ENCODE measurements at places on chromosomes 6 and 20.

GRCh38 chr6:6191476-6191875 lies 129.0 kb downstream of the F13A1 start:
- DNase-seq = no peak

DNA sequence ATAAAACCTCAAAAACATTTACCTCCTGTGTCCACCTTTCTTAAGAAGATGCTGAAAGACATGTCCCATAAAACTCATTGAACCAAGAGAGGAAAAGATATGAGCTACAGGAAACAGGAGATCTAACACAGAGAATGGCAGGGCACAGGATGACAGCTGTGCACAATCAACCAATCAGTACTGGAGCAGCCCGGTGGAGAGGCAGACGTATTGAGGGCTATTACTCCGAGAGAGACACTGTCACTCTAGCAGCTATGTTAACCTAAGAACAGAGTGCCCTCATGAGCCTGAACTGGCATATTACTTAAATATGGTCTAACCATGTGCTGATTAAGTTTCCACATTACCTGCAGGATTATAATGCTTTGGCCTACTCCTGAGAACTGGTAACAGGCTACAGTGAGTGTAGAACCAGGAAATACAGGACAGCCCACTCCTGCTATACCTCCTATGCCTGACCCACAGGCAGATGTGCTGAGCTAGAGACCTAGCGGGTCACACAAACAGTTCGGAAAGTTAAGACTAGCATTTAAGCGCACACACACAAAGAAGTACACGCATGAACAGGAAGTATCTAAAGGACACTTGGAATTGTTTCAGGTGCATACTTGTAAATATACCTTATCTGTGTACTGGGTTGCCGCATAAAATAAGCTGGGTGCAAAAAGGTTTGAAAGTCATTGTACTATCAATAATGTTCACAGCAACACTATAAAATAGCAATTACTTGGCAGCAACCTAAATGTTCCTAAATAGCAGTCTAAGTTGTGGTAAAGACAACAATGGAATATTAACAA lies 199.3 kb upstream of the SHLD1 start:
- no peak for DNase-seq

DNA sequence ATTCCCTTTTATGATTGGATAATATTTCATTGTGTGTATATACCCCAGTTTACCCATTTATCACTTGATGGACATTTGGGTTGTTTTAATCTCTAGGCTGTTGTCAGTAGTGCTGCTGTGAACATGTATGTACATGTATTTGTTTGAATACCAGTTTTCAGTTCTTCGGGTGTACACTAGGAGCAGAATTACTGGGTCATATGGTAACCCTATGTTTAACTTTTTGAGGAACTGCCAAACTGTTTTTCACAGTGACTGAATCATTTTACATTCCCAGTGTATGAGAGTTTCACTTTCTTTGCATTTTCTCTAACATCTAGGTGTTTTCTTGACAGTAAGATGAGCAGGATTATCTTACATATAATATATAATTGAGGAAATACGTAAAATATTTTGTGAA lies 44.7 kb upstream of the ADIG start:
- DNase-seq = no peak

DNA sequence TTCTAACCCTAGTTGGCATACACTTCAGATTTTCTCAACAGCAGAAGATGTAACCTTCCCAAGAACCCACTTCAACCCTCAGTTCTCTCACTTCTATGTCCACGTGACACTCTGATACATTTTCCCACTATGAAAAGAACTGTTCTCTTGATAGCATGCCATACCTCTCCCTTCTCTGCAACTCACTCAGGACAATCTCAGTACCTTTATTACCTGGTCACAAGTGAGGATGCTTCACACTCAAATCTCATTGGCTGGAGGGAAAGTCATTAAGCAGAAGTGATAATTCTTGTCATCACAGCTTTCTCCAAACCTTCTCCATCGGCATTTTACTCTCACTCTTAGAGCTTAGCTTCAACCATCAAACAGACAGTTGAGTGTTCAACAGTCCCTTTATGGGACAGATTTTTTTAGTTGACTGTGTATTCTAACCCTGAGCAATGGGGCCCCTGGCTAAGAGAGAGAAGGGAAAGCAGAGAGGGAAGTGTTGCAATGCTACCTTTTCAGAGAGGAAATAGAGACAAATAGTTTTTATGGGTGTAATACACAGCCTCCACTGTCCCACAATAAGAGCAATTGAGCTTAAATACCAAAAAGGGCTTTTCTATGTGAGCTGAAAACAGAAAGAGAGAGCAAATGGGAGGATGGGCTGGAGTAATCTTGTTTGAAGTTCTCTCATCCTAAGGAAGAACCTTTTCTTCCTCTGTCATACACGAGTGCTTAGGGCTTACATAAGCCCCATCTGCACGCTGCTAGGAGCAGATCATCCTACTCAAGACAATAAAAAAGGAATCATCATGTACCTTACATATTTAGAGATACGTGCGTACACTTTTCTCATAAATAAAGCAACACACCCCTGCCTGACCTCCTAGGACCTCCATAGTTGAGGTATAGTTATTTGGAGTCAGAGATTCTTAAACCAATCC lies 16.0 kb downstream of the HLA-DPA1 start:
- DNase-seq = no peak

GRCh38 chr6:75642311-75642710 lies 40.6 kb downstream of the SENP6 start:
- DNase-seq = no peak

DNA sequence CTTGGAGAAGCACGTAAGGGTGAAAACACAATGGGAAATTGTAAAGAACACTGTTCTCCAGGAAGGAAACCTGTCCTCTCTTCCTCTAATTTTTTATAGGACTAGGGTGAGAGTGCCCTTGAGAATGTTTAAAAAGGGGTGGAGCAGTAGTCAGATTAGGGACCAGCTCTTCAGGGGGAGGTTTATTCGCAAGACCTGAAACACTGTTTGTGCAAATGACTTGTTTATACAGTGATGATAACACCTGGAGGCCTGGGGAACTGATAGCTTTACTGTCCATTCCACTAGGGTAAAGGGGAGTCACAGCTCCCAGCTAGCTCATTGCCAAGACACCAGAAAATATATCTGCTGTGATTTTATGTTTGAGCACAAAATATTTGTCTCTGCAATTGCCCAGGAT lies 8.1 kb upstream of the FUT9 start:
- no peak for DNase-seq

- no peak for DNase-seq
Observed at GRCh38 chr6:66435321-66435720, 728.3 kb upstream of the EYS start.

- no peak for DNase-seq
Observed at GRCh38 chr6:151948002-151948743, 140.7 kb downstream of the ESR1 start.

- DNase-seq = no peak
Observed at GRCh38 chr6:25535632-25536225, 116.3 kb upstream of the SCGN start.

DNA sequence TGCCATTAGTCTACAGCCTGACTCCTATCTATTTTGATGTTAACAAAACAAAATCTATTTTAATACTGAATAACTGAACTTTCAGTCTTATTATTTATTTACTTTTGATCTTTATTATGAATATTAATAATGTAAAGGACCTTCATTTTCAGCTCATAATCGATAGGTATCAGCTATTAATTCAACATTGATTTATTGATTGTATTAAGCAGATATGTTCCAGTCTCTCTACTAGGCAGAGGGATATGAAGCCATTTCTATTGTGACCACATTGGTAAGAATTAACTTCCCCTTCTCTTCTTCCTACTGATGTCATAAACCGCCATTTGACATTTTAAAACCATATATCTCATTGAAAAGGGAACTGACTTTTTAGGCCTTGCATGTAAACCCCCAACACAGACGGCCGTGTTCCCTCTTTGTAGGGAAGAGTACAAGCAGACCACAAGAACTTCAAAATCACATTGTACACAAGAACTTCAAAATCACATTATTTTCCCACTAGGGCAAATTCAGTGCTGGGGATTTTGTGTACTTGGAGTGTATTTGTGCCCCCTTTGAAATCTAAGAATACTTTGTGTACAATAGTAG lies 69.5 kb upstream of the FABP7 start:
- DNase-seq = no peak

DNA sequence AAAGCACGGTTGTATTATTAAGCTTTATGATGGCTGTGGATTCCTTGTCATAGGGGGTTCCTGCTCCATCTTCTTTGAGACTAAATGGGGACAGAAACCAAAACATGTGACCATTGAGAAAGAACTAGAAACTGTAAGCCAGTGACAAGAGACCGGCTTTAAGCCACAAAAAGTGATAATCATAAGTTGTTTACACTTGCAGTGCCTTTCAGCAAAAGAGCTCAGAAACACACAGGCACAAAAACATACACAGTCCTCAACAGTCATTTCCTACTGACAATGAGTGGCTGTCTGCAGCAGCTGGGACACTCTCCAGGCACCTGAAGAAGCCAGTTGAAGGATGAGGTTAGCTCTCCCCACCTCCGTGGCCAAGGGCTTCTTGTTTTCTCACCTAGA lies 20.0 kb upstream of the UBE2J1 start:
- no peak for DNase-seq

DNA sequence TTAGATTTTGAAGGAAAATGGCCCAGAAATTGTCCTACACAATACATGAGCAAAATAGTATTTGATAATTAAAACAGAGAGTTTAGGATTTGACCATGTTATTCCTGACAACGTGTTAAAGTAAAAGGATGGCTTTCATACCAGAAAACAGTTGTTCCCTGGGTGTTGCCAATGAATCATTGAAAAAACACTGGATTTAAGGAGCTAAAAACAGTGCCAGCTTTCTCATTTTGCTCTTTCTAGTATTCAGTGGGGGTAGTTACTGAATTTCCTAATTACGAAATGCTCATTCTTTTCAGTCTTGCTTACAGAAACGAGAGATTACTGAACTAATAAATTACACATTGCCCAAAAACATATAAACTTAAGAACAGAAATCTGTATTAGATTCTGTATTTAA lies 26.6 kb upstream of the SNAP91 start:
- DNase-seq = no peak

DNA sequence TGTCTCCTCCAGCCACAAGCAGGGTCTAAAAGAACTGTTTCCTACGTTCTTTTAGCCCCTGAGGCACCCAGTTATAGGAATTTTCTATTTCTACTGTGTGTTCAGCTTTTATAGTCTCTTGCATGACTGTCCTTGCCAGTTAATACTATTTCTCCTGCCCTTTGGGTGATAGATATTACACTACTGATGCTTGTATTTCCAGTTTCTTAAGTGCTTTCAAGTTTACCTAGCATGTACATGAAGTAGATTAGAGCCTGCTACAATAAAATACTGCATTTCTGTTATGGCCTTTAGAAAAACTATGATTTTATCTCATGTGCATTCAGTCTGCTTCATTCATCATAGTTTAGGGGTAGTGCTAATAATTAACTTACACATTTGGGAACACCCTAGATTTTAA lies 89.6 kb downstream of the FOXO3 start:
- DNase-seq = no peak

DNA sequence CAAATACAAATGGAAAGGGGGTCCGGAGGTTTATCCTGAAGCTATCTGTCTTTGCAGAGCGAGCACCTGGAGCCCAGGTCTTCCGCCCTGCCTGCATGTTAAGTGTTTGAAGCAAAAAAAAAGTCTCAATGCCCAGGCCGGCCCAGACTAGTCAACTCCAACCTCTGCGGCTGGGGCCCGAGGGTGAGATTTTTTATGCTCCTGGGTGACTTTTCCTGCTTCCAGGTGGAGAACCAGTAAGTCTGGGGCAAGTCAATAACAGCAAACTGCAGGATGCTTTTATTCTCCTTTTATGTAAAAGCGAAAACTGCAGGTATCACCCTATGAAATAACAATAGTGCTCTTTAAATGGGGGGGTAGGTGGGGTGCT lies 2.0 kb upstream of the ZBP1 start:
- no peak for DNase-seq

GRCh38 chr6:72564231-72564630 lies 57.6 kb upstream of the KCNQ5 start:
- DNase-seq = no peak

GRCh38 chr20:64099086-64099786 lies 8.1 kb downstream of the NPBWR2 start:
- DNase-seq = no peak

DNA sequence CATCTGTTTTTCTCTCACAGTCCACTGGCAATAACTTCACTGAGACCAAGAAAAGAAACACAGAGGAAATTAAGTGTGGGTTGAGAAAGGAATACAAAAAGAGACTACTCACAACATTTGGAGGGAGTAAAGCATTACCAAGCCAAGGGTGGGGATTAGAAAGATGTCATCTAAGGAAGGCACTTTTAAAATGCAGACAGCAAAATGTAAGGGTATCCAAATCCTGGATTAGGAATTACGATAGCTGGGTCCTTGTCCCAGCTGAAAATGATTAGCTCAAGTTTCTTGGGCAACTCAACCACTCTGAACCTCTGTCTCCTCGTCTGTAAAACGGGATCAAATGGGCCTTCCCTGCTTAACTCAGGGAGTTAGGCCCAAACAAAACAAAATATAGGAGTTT lies 2.2 kb downstream of the LEMD2 start:
- DNase-seq = no peak

DNA sequence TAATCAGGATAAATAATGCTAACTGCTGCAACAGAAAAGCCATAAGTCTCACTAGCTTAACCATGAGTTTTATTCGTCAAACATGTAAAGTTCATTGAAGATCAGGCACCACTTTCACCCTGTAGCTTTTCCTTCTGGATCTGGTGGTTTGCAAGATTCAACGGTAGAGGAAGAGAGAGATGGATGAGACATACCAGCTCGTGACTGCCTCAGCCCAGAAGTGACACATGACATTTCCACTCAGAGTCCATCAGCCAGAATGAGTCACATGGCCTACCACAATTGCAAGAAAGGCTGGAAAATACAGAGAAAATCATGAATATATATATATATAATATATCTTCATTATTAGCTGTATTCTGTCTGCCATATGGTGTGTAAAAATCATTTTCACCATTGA lies 29.0 kb downstream of the SPTLC3 start:
- no peak for DNase-seq

DNA sequence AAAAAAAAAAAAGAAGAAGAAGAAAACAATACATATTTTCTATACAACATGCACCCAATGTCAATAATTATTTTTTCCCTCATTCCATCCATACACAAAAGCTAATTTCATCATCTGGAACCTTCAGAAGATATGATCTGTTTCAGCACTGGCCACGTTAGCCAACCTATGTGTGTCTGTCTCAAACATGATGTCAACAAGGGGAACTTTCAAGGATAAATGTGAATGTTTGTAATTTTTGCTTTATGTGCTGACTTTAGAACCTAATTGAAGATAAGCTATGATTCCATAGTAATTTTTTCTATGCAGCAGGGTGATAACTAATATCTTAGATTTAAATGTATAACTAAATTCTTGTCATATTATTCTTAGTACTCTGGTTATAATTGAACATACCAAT lies 37.9 kb downstream of the IPCEF1 start:
- no peak for DNase-seq

Data from Panc1 (cell line).